ENCODE measurements at places on chromosomes 4 and X.

- no peak for DNase-seq
Observed at GRCh38 chr4:114320126-114320525, 278.5 kb upstream of the UGT8 start.

GRCh38 chr4:10120943-10121567 is 4.5 kb upstream of the WDR1 start:
- no peak for DNase-seq

- DNase-seq, result no peak
Observed at GRCh38 chrX:124910611-124911010, 409.1 kb upstream of the TEX13C start.

- no peak for DNase-seq
Observed at GRCh38 chr4:40190465-40190864, 6.4 kb upstream of the RHOH start.

GRCh38 chrX:150697641-150698040 is 4.4 kb downstream of the MTMR1 start:
- DNase-seq, result no peak

- no peak for DNase-seq
Observed at GRCh38 chrX:151692825-151693224, 2.4 kb upstream of the PRRG3 start.

- no peak for DNase-seq
Observed at GRCh38 chr4:67746797-67747495, 7.2 kb downstream of the GNRHR start.

DNA sequence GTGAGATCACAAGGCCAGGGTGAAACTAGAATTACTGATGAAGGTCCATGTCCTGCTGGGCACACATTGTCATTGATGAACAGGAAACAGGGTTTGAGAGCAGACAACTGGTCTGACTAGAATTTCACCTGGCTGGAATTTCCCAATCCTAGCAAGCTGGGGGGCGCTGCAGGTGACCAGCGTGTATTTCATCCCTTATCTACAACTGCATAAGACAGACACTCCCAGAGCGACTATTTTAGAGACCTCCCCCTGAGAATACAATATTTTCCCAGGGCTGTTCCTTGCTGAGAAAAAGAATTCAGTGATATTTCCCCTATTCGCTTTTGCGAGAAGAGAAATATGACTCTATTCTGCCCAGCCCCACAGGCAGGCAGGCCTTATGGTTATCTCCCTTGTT is 432.6 kb upstream of the GALNT7 start:
- DNase-seq, result no peak

GRCh38 chrX:149040873-149041535 is 464.1 kb downstream of the IDS start:
- no peak for DNase-seq

DNA sequence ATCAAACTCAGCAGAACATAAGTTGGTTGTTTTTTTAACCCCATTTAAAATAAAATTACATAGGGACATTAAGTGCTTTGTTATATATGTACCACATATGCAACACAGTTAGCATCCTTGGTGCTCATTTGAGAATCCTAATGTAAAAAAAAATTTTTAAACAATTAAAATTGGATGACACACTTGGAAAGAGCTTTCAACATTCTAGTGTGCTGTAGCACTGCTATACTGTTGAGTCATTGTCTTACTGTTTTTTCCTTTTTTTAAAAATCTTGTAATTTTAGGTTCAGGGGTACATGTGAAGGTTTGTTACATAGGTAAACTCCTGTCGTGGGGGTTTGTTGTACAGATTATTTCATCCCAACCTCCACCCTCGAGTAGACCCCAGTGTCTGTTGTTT is 12.8 kb downstream of the THAP9 start:
- no peak for DNase-seq

DNA sequence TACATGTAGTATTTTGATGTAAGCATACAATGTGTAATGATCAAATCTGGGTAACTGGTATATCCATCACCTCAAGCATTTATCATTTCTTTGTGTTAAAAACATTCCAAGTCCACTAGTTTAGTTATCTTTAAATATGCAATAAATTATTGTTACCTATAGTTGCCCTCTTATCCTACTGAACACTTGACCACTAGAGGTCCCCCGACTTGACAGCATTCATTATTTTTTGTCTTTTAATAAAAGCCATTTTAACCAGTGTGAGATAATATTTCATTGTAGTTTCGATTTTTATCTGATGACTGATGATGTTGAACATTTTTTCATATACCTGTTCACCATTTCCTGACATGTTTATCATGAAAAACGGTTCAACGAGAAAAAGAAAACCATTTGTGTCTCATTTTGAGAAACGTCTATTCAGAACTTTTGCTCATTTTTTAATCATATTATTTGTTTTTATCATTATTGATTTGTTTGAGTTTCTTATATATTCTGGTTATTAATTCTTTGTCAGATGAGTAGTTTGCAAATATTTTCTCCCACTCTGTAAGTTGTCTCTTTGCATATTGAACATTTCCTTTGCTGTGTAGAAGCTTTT is 199.0 kb upstream of the CXXC4 start:
- no peak for DNase-seq

GRCh38 chrX:30863974-30864373 is 25.1 kb downstream of the TAB3 start:
- no peak for DNase-seq

DNA sequence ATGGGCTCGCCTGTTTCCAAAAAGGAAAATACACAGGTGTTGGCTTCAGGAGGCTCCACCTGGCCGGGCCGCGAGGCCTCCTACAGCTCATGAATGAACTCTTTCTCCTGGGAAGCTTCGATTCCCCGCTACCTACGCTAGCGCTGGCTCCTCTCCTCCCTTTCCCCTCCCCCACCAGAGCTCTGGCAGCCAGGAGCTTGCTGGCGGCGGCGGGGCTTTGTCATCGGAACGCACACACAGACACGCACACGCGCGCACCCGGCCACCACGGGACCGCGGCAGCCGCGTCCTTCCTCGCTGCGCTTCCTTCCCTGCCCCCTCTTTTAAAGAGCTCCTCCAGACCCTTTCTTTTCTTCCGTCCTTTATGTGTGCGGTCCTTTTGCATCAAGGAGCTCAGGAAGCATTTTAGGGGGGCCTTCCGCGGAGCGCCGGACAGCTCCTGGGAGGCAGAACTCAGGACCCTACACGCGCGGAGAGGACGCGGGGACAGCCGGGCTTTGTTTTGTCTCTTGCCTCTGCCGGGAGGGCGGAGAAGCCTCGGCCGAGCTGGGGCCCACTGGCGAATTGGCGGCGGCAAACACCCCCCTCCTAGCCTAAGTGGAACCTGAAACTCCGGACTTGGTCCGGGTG is 70.2 kb upstream of the BCOR start:
- DNase-seq, result no peak

DNA sequence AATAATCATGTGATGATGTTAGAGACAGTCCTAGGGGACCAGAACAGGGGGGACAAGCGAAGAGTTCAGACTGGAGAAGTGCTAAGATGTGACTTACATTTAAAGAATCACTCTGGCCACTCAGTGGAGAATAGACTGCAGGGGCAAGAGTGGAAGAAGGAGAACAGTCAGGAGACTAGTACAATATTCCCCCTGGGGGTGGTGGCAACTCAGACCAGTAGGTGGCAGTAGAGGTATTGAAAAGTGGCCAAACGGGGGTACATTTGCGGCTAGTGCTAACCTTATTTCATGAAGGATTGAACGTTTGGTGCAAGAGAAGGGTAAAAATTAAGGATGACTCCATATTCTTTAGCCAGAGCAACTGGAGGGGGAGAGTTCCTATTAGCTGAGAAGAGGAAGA is 2.7 kb upstream of the BMX start:
- peak; percentile 16 for DNase-seq

DNA sequence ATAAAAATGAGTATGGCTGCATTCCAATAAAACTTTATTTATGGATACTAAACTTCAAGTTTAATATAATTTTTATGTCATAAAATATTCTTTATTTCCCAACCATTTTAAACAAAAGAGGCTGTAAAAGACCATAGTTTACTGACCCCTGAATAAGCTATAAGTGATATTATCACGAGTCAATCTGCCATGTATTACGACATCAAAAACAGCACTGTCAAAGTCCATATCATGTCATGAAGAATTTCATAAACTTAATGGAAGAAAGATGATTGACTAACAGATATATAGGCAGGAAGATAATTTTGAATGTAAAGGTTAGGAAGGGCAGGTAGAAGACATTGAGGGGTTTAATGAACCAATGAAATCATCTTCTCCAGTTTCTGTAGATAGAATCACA is 18.2 kb downstream of the TMEM156 start:
- no peak for DNase-seq

DNA sequence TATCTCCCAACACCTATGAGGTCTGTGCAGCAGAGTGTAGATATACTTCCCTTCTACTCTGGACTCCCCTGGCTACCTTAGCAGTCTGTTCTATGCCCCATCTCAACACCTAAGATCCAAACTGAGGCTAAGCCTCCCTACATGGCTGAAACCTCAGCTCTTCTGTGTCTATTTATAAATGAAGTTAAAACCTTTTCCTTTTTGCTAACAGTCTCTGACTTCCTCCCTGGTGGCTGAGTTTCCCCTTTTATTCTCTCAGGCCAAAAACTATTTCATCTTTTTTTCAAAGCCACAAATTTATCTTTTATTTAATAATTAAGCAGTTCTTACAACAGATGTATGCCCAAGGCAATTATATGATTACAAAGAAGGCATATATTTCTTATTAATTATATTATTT is 111.8 kb upstream of the STIM2 start:
- no peak for DNase-seq

DNA sequence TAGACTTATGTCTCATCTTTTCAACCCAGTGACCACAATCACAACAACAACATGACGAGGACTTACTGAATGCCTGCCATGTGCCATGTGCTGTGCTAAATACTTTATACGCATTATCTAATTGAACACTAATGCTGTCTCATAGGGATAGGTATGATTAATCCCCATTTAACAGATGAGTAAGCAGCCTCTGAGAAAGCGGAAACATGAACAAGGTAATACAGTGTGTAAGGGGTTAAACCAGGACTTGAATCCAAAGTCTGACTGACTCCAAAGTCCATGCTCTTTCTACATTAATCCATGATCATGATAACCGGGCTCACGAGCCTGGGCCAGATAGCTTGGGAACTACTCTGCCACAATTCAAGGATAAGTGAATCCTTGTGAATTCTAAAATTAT is 105.3 kb upstream of the MBNL3 start:
- DNase-seq, result no peak

DNA sequence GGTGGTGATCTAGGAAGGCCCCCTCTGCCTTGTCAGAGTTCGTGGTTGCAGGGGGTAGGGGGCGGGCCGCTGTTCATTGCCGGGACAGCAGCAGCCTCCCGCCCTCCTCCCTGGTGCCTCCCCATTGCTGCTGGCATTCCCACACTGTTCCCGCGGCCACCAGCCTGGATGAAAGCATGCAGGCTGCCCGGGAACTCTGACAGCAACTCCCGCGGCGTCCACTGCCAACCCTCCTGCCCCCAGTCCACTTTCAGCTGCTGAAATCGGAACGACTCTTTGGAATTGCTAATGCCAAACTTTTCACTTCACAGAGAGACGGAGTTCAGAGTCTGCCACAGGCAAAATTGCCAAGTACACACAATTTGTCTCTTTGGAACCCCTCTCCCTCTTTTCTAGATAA is 121.9 kb downstream of the BEND2 start:
- no peak for DNase-seq

- DNase-seq, result no peak
Observed at GRCh38 chr4:151600432-151600831, 160.4 kb downstream of the GATB start.

- DNase-seq, result no peak
Observed at GRCh38 chr4:144663834-144664475, 18.0 kb downstream of the HHIP start.

- DNase-seq, result no peak
Observed at GRCh38 chr4:100631281-100631968, 113.6 kb upstream of the EMCN start.

- DNase-seq, result no peak
Observed at GRCh38 chr4:39621582-39621981, 17.1 kb downstream of the SMIM14 start.

GRCh38 chr4:169256856-169257761 is 13.6 kb downstream of the SH3RF1 start:
- no peak for DNase-seq

GRCh38 chr4:11232015-11232414 is 196.7 kb downstream of the HS3ST1 start:
- DNase-seq, result no peak

DNA sequence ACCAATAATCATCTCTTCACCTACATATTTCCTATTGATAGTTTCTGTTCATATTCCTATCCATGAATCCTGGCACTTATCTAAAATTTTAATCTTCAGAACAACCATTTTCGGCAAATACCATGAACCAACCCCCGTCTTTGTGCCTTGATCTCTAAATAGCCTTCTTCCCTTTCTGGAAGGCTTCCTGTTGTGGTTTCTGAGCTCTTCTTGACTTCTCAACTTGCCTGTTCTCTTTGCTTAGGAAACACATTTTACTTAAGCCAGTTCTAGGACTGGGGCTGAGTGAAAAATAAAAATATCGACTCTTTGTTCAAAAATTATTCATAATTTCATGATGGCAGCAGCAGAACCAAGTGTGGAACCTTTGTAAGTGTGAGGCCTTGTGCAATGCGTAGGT is 882.4 kb downstream of the C4orf33 start:
- no peak for DNase-seq

All from activated T-cell treated with anti-CD3 and anti-CD28 coated beads for 1 hour (primary cell).